ENCODE measurements at places on chromosomes 7 and 10. TPM values are rescaled to one million over a fixed set of nuclear protein-coding genes. Genes with fewer than 3 reads are reported as not detected.

Gene HOXA6
- not detected for total RNA-seq

Gene ADRA2A
- total RNA-seq = 1.5 TPM

DNA sequence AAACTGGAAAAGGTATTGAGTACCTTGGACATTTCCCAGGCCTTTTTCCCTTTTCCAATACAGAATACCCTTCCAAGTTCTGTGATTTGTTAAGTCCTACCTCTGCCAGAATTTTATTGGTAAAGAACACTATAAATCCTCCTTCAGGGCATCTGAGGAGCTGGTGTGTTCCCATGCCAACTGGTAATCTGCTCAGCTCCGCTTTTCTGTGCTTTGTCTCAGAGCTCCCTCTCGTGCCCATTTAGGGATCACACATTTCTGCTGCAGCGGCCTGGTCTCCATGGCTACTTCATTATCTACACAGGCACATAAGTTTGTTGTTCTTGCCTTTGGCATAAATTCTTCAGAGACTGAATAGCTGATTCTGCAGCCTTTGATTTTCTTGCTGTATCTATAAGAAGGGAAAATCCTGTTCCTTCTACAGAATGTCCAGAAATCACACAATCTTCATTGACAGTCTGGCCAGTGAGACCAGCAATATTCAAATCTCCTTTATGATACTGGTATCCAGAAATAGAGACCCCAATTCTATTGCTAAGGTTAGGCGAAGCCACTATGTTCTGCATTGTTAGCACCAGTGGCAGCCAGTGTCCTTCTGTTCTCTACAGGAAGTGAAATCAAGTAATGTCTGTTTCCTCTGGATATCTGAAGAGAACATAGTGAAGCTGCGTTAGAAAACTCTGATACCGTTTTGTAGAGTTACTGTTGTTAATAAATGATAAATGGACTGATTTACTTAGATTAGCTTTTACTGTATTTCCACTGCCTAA lies 51.9 kb downstream of the DENND11 start:
- peak; percentile 69 for DNase-seq
- peak overlapping the region; percentile 97 for H3K27ac ChIP-seq
- H3K4me3 ChIP-seq = no peak overlapping the region
- peaks cover 20% of the 10 kb centered on the region for H3K4me1 ChIP-seq

- peaks cover 36% of the 10 kb centered on the region for H3K36me3 ChIP-seq
- H3K4me3 ChIP-seq = peak overlapping the region; percentile 100
- DNase-seq = no peak
- H3K27ac ChIP-seq = peak overlapping the region; percentile 99
- H3K27me3 ChIP-seq = peaks cover 9% of the 10 kb centered on the region
Observed at GRCh38 chr7:39623732-39624441, 515 bp downstream of the RALA start.

DNA sequence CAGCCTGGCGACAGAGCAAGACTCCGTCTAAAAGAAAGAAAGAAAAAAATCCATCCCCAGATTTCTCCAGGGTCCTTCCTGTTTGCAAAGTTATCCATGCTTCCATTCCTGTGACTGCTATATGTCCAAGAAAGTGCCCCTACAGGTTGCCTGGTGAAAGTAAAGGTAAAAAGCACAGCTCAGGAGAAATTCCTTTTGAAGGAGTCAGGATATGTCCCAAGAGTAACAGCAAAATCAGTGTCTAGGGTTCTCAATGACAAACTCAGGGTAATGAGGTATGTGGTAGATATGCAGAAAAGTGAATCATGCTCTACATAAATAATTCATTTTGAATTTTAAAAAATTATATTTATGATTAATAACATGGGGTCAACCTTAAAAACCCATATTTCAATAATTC lies 91.5 kb downstream of the CTTNBP2 start:
- H3K4me1 ChIP-seq = no peaks in the 10 kb centered on the region
- H3K4me3 ChIP-seq = no peak overlapping the region

DNA sequence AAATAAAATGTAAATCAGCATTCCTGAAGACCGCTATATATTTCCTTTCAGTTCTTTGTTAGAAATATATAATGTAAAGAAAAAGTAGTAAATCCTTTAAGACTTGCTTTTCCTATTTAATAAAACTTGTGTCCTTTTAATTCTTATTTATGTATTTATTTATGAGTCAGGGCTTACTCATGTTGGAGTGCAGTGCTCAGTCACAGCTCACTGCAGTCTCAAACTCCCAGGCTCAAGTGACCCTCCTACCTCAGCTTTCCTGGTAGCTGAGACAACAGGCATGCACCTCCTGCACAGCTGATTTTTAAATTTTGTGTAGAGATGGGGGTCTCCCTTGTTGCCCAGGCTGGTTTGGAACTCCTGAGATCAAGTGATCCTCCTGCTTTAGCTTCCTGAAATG lies 724.5 kb downstream of the ANKRD7 start:
- DNase-seq = no peak
- no peak overlapping the region for H3K27ac ChIP-seq
- no peaks in the 10 kb centered on the region for H3K36me3 ChIP-seq
- no peak overlapping the region for H3K4me3 ChIP-seq

GRCh38 chr10:93718937-93719725 lies 16.7 kb upstream of the FRA10AC1 start:
- H3K27me3 ChIP-seq = peaks cover 2% of the 10 kb centered on the region
- H3K36me3 ChIP-seq = peaks cover 3% of the 10 kb centered on the region
- H3K27ac ChIP-seq = no peak overlapping the region
- H3K4me3 ChIP-seq = no peak overlapping the region
- peaks cover 4% of the 10 kb centered on the region for H3K4me1 ChIP-seq
- DNase-seq = no peak

GRCh38 chr7:136133551-136133950 lies 156.4 kb upstream of the MTPN start:
- no peak overlapping the region for H3K27ac ChIP-seq
- H3K4me1 ChIP-seq = no peaks in the 10 kb centered on the region
- DNase-seq = no peak
- H3K36me3 ChIP-seq = no peaks in the 10 kb centered on the region
- no peaks in the 10 kb centered on the region for H3K27me3 ChIP-seq

DNA sequence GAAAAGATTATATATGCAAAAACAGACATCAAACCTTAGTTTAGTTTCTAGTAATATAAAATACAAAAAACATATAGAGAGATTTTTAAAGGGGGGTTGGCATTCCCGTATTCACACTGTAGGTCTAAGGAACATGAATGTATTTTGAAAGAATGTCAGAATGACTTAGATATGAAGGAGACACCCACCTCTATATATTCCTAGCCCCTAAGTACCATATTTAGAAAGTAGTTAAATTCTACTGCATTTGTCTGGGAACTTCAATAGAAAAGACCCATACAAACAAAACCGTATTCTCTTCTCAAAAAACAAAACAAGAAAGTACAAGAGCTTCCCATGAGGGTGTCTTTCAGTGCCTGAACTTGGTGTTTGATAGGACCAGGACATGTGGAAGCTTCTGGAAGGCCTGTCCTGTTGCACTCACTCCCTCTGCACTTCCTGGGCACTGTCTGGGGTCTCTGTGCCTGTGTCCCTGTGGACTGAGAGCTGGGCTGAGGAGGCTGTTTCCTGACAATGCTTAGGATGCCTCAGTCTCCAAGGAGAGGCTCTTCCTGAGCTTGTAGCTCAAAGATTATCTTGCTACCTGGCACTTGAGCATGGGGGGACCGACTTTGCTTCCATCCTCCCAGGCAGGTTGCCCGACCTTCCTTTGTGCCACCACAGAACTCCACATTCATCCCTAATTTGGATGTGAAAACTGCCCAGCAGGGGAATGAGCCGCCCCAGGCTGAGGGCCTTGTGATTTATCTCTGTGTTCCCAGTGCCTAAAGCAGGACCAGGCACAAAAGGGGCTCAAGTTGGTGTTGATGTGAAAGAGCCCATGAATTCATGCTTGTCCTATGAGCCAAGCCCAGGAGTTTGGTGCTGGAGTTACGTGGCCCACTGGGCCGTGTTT lies 44.4 kb upstream of the KLF6 start:
- DNase-seq = no peak
- H3K27me3 ChIP-seq = peaks cover 4% of the 10 kb centered on the region
- H3K4me1 ChIP-seq = peaks cover 12% of the 10 kb centered on the region
- no peak overlapping the region for H3K4me3 ChIP-seq
- H3K27ac ChIP-seq = no peak overlapping the region
- no peaks in the 10 kb centered on the region for H3K36me3 ChIP-seq

Gene FAM180A
- total RNA-seq = not detected

Gene NUP205
- total RNA-seq = 66.1 TPM

DNA sequence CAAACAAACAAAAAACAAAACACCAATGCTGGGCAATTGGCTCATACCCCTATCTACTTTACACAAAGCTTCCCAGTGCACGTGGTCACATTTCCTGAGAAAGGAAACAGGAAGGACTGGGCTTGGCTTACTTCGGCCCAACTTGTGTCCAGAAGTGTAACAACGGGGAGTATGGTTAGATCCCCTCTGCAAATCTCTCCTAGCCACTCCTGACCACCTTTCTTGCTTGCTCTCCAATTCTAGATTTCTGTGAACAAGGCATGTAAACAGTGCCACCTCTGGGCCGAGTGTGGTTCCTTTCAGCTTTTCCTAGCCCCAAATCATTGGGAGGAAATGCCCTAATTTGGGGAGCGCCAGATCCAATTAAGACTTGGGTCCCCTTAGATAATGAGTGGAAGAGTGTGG lies 21.0 kb upstream of the FRAT2 start:
- peak; percentile 42 for DNase-seq
- H3K4me1 ChIP-seq = peaks cover 13% of the 10 kb centered on the region
- peak overlapping the region; percentile 92 for H3K27ac ChIP-seq
- H3K4me3 ChIP-seq = peak overlapping the region; percentile 66
- H3K27me3 ChIP-seq = peaks cover 5% of the 10 kb centered on the region
